ENCODE measurements at places on chromosomes 1 and 21.
A peak's percentile ranks its signal among the peaks of the same experiment; 100 is the strongest.

- no peak for DNase-seq
Measured at GRCh38 chr1:205448540-205449253, 7.1 kb downstream of the BLACAT1 start.

GRCh38 chr1:53123453-53124140 is 18.8 kb downstream of the SLC1A7 start:
- no peak for DNase-seq

GRCh38 chr1:43529206-43529731 is 1.4 kb upstream of the PTPRF start:
- peak; percentile 86 for DNase-seq

- no peak for DNase-seq
Measured at GRCh38 chr1:156958247-156958714, 37.8 kb downstream of the LRRC71 start.

DNA sequence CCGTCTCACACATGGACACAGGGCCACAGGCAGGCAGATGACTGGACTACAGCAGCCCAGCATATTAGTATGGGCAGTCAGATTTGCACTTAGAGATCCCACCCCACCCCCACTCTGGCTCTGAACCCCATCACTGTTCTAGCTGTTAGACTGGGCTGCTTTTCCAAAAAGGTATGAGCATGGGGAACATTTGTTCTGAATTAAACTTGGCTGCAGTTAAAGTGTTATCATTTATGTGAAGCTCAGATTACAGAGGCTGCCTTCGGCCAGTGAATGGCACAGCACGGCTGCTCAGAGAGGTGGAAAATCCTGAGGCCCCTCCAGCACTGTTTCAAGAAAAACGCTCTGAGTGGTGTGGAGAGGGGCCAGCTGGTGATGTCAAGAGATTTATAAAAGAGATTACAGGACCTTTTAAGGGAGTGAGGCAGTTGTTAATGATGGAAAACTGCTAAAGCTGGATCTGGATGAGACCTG is 6.9 kb upstream of the NOS1AP start:
- DNase-seq, result no peak

DNA sequence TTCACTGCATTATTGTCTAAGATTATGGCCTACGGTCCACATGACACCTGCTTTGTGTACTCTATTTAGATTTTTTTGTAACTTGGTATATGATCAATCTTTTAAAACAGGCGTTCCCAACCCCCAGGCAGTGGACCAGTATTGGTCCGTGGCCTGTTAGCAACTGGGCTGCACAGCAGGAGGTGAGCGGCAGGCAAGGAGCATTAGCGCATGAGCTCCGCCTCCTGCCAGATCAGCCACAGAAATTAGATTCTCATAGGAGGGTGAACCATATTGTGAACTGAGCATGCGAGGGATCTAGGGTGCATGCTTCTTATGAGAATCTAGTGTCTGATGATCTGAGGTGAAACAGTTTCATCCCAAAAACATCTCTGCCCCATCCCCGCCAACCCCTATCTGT is 228.4 kb upstream of the NR5A2 start:
- DNase-seq, result no peak

DNA sequence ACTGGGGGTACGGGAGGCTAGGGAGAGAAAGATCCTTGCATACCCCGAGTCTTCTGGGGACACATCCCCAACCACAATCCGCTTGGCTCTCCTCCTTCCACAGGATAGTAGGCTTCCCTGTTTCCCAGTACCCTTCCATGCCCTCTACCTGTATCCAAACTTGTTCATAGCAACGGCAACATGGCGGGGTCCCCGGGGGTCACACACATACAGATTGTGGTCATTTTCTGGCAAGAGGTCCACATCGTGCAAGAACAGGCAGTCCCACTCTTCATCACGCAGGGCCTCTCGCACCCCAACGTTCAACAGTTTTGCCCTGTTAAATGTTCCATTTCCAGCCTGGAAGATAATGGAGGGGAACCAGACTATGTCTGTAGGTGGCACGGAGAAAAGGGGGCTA is 3.6 kb downstream of the B4GALT3 start:
- DNase-seq, result no peak

DNA sequence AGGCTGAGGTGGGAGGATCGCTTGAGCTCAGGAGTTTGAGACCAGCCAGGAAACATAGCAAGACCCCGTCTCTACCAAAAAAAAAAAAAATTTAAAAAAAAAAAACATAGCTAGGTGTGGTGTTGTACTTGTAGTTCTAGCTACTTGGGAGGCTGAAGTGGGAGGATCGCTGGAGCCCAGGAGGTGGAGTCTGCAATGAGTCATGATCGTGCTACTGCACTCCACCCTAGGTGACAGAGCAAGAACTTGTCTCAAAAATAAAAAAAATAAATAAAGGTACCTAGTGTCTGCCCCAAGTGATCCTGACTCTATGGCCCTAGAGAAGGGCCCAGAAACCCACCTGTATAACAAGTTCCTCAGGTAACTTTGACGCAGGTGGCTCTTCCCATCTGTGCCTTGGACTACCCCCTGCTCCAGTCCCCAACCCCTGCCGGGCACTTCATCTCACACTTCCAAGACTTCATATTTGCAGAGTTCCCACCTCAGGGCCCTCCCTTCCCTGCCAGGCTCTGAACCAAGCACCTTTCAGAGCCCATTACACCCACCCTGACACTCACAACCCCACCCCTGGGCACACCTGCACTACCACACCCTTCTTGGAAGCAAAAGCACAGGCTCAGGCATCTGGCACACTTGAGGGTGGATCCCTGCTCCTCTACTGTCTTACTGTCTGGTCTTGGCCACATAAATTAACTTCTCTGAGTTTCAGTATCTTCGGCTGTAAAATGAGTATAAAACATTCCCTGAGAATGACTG is 80.2 kb upstream of the KLHDC7A start:
- DNase-seq, result no peak

DNA sequence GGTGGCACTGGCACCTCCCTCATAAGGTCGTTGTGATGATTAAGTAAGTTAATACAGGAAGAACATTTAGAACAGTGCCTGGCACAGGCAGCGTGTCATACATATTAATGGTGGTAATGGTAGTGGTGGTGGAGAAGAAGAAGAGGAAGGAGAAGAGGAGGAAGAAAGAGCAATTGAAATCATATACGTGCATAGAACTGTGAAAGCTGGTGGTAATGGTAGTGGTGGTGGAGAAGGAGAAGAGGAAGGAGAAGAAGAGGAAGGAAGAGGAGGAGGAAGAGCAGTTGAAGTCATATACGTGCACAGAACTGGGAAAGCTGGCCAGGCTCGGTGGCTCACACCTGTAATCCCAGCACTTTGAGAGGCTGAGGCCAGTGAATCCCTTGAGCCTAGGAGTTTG is 121.3 kb upstream of the HOOK1 start:
- DNase-seq, result peak; percentile 38

- DNase-seq, result no peak
Measured at GRCh38 chr1:11484321-11484655, 5.3 kb downstream of the DISP3 start.

DNA sequence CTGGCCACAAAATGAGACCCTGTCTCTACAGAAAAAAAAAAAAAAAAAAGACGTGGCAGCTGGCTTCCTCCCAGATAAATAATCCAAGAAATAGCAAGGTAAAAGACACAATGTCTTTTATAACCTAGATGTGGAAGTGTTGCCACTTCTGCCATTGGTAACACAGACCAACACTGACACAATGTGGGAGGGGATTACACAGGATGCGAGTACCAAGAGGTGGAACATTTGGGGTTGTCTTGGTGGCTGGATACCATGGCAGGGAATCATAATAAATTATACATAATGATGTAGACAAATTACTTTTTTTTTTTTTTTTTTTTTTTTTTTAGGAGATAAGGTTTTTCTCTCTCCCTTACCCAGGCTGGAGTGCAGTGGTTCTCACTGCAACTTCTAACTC is 6.0 kb upstream of the NEXN start:
- DNase-seq, result no peak

DNA sequence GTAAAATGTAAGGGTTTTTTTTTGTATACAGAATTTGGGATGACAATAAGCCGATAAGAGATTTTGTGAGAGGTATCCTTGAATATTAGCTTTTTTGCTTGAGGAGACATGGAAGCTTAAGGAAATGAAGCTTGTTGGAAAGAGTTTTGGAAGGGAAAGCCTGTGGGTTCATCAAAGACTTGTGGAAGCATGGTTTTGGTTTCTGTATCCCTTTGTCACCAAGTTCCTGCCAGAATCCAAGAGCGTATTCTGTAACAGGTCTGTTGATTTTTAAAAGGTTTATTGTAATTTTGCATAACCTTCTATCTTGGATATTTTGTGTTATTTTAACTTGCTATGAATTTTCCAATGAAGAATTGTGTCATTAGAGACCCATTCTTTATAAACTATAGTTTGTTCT is 38.1 kb downstream of the TMED5 start:
- DNase-seq, result no peak

DNA sequence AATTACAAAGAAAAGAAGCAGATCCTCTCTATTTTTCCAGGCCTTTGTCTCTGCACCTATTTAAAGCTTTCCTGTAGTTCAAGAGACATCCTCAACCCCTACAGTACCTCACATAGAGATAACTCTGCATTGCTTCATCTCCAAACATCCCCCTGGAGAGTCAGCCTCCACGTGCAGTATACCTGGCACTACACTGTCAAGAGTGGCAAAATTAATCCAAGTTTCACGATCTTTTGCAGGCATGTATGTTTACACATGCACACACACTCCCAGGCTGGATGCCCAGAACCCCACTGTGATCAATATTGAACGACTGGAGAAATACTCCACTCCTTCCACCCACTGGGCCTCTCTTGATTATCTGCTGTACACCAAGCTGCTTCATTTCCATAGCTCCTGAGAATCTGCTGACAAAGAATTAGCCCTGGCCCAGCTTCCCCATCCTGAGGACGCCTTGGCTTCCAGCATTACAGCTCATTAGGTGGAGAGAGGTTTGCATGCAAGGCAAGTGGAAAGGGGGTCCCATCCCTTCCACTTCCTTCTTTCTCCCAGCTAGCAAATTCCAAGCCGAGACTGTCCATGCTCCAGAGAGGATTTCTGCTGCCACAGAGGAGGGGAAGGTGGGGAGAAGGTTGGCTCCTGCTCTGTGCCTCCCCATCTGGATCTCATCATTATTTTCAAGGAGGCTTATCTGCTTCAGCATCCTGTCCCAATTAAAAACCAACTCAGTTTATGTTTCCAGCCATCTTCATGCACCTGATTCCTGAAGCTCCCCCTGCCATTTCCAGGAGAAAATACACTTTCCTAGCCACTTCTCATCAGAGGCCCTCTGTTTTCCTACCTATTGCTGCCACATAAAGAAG is 66.5 kb upstream of the GOLT1A start:
- DNase-seq, result peak; percentile 47

DNA sequence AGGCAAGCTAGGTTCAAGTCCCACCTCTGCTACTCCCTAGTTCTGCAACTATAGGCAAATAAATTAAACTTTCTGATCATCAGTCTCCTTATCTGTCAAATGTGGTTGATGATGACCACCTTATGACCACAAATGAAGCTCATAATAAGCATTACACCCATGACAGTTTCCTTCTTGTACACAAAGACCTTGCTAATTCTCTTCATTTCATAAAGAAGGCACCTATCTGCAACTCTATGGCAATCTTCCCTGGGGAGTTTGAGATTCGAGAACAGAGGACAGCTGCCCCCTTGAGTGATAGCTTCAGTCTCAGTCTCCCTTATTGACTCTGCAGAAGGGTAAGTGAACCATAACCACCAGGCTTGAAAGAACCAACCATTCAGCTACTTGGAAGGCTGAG is 503.1 kb upstream of the DAB1 start:
- DNase-seq, result no peak

- DNase-seq, result no peak
Measured at GRCh38 chr1:115182012-115182715, 92.9 kb upstream of the TSPAN2 start.

GRCh38 chr1:3537359-3537758 is 73.9 kb downstream of the MEGF6 start:
- DNase-seq, result no peak

DNA sequence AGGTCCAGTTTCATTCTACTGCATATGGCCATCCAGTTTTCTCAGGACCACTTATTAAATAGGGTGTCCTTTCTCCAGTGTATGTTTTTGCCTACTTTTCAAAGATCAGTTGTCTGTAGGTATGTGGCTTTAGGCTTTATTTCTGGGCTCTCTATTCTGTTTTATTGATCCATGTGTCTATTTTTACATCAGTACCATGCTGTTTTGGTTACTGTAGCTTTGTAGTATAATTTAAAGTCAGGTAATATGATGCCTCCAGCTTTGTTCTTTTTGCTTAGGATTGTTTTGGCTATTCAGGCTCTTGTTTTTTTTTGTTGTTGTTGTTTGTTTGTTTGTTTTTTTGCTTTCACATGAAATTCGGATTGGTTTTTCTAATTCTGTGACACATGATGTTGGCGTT is 124.4 kb upstream of the SLC35F3 start:
- no peak for DNase-seq

GRCh38 chr1:32390904-32391870 is 3.1 kb downstream of the BSDC1 start:
- DNase-seq, result no peak

GRCh38 chr1:28045777-28046176 is 42.6 kb downstream of the EYA3 start:
- DNase-seq, result peak; percentile 34

Data from suppressor macrophage (primary cell).